Activated CD4-positive, alpha-beta T cell treated with anti-CD3 and anti-CD28 coated beads, Interleukin-2, amount 10 ng/mL, durations not matched to agents 7 days and 5 days (primary cell): ENCODE measurements at places on chromosomes 1 and 21. TPM values are rescaled to one million over a fixed set of nuclear protein-coding genes. Genes with fewer than 3 reads are reported as not detected.
A peak's percentile ranks its signal among the peaks of the same experiment; 100 is the strongest.

TAS1R1 gene
- not detected for total RNA-seq

AADACL3 gene
- total RNA-seq, result not detected

ZC3H12A gene
- total RNA-seq, result 21.9 TPM

SELE gene
- total RNA-seq, result not detected

- H3K4me1 ChIP-seq, result no peaks in the 10 kb centered on the region
- no peak overlapping the region for H3K27ac ChIP-seq
- no peak for DNase-seq
- H3K4me3 ChIP-seq, result no peak overlapping the region
Measured at GRCh38 chr1:39647247-39647646, 7.8 kb upstream of the HEYL start.

DNA sequence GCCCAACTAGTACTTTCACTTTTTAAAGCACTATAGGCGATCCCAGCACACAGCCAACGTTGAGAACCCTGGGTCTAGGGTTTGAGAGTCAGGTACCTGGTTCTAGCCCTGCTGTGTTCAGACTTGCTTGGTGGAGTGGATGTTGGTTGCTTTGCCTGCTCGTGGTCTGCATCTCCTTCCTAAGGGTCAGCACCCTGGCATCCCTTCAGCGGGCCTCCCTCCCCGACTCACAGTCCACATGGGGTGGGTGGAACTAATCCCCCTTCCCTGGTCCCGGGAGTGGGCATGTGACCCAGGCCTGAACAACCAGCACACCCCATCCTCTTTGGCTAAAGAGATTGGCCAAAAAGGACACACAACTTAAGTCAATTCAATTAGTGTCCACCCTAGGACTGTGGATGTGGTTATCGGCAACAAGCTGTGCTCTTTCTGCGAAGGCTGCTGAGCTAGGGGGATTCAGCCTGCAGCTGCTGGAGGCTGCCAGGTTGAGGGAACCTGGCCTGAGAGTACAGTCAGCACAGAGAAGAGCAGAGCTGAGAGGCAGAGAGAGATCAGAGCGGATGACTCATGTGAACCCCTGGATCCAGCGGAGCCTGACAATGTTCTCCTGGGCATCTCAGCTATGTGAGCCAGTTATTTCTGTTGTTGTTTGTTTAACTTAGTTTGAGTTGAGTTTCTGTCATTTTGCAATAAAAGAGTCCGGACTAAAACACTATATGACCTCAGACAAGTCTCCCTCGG, 138.9 kb downstream of the ACTL8 start:
- no peak overlapping the region for H3K27ac ChIP-seq
- no peaks in the 10 kb centered on the region for H3K36me3 ChIP-seq
- H3K4me1 ChIP-seq, result no peaks in the 10 kb centered on the region
- H3K4me3 ChIP-seq, result no peak overlapping the region
- H3K27me3 ChIP-seq, result peaks cover 8% of the 10 kb centered on the region
- no peak for DNase-seq

- DNase-seq, result peak; percentile 66
- peak within 1 kb of the TSS; percentile 96 for H3K4me3 ChIP-seq
Measured at GRCh38 chr1:30757352-30758120, at the start of gene LAPTM5. Gene LAPTM5, minus strand, starts transcription at chr1:30757774. Its CDS starts 29 bp downstream, at chr1:30757745.

DNA sequence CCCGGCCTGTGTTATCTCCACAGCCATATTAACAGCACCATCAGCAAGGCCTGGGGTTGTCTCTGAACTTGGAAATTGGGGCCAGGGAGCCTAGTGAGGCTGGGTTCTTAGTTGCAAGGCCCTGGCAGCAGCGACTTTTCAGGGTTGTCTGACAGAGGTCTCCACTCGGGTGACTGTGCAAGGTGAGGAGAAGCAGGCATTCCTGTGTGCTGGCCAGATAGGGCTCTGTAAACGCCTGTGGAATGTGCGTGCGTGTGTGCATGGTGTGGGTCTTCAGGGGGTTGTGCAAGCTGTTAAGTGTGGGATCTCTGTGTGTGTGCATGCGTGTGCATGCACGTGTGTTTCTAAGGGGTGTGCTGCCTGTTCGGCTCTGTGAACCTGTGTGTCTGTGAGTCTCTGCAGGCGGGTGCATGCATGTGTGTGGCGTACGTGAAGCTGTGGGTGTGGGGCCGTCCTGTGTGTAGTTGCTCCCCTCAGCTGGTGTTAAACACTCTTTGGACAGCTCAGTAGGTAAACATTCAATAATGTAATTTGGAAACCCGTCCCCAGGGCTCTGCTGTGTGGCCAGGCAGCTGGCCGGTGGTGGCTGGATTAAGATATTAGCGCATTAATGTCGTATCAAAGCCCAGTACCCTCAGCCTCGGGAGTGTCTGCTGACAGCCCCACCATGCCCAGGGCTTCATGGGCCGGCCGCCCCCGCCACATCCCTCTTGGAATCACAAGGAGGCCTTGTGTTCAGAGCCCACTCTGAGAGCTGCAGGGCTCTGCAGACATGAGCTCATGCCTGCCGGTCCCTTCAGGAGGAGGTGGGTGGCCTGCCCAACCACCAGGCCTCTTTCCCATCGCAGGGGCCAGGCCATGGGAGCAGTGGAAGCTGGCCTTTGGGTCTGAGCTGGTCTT, 189.9 kb downstream of the FOXD2 start:
- no peaks in the 10 kb centered on the region for H3K4me1 ChIP-seq
- H3K27ac ChIP-seq, result no peak overlapping the region
- H3K4me3 ChIP-seq, result no peak overlapping the region
- no peak for DNase-seq
- no peaks in the 10 kb centered on the region for H3K36me3 ChIP-seq

- H3K36me3 ChIP-seq, result peaks cover 54% of the 10 kb centered on the region
- H3K4me1 ChIP-seq, result no peaks in the 10 kb centered on the region
- DNase-seq, result no peak
Measured at GRCh38 chr1:96808191-96808590, 86.6 kb downstream of the PTBP2 start.

DNA sequence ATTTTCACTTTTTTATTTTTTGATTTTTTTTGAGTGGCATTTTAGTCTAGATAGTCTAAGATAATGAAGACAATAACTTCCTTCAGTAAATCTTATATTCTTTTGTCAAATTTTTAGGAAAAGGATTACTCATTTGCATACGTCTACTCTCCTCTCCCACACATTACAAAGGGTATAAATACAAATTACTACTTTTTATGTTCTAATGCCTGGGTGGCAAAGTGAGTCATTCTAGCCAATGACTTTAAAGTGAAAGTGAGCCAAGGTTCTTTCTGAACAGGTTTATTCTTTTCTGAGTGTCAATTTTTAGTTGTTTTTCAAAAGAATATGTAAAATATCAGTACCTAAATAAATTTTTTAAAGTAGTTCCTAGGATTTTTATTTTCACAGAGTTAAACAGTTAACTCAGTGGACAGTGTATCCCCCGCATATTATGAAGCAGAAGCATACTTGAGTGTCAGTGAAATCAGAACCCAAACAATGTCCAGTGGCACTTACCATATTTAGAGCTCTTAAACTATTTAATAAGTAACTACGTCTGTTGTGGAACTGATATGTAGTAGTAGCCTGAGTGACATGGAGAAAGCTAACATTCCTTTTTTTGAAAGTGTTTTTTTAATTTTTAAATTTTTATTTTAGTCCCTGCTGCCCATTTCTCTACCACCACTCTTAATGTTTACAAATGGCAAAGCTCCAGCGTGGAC, 141.7 kb downstream of the PHTF1 start:
- no peak overlapping the region for H3K27ac ChIP-seq
- no peak for DNase-seq
- H3K4me1 ChIP-seq, result no peaks in the 10 kb centered on the region
- peaks cover 4% of the 10 kb centered on the region for H3K36me3 ChIP-seq
- H3K4me3 ChIP-seq, result no peak overlapping the region

- H3K27me3 ChIP-seq, result peaks cover 70% of the 10 kb centered on the region
- no peak for DNase-seq
- H3K4me1 ChIP-seq, result no peaks in the 10 kb centered on the region
- H3K36me3 ChIP-seq, result no peaks in the 10 kb centered on the region
Measured at GRCh38 chr1:16882986-16883385, 12.8 kb upstream of the RNU1-2 start.

GRCh38 chr1:101745551-101746270, 251.0 kb downstream of the OLFM3 start:
- DNase-seq, result no peak
- no peak overlapping the region for H3K27ac ChIP-seq
- no peaks in the 10 kb centered on the region for H3K4me1 ChIP-seq
- no peaks in the 10 kb centered on the region for H3K36me3 ChIP-seq
- H3K4me3 ChIP-seq, result no peak overlapping the region

DNA sequence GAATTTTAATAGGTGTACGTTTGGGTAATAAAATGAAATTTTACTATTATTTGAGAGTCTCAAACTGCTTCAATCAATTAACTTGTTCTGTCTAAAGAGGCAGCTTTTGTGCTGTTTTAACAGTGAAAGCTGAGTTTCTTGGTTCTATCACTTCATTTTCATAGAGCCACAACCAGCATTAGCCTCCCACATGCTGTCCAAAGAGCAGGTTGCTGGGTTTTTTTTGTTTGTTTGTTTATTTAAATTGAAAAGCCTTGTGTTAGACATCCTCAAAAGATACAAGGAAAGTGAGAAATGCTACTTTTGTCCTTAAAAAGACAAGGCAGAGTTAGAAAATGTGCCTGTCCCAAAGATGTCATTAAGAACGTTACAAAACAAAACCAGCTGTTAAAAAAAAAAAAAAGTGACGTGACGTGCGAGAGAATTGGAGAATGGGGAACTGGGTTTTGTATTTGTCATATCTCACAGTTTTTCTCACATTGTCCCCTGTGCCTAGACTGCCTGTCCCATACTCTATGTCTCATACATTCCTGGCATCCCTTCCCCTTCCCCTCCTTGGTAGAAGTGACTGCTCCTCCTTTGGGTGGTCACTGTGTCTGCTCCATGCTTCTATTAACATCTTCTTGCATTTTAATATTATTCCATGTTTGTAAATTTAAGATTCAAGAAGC, 63.1 kb upstream of the CD34 start:
- H3K4me3 ChIP-seq, result no peak overlapping the region
- H3K36me3 ChIP-seq, result no peaks in the 10 kb centered on the region
- no peak for DNase-seq

DNA sequence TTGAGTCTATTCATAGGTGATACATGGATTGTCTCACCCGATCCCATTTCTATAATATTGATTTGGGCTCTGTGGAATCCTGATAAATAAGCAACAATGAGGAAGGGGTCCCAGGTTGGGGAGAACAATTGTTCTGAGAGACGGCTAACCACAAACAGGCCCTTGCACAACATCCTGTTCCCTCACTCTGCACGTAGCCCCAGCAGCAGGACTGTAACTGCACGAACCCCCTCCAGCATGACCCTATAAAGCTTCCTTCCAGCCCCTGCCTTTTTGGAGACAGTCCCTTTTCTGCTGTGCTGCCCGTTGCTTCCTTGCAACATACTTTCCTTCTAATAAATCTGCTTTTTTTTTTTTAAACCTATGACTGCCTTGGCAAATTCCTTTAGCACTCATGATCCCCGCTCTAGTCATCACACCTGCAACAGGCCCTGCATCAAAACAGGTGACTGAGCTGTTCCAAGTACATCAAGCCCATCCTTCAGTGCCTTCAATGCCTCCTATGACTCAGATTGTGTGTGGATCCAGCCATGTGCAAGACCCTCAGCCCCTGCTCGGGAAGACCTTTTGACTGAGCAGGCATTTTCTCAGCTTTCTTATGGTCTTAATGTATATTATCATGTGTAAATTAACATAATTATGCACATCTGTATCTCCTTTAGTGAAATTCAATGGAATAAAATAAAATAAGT, 63.7 kb upstream of the B3GALNT2 start:
- peak overlapping the region; percentile 84 for H3K27ac ChIP-seq
- DNase-seq, result peak; percentile 42
- H3K27me3 ChIP-seq, result peaks cover 3% of the 10 kb centered on the region
- H3K4me3 ChIP-seq, result no peak overlapping the region

DNA sequence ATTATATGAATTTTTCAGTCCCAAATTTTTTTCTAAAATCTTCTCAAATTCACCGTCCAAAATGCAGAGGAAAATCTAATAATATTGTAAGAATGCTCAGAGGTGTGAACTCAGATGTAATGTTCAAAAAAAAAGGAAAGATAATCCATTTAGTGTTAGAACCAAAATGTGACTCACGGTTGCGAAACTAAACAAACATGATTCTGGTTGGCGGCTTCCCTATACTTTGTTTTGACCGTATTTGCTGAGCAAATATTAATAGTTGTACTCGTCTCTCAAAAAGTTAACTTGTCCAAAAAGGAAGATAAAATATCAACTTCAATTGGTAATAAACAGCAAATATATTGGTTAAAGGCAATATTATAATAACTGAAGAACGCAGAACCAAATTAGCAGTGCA, 34.4 kb downstream of the ZSWIM5 start:
- H3K27ac ChIP-seq, result no peak overlapping the region
- H3K4me1 ChIP-seq, result no peaks in the 10 kb centered on the region
- no peak for DNase-seq
- H3K4me3 ChIP-seq, result no peak overlapping the region
- H3K27me3 ChIP-seq, result no peaks in the 10 kb centered on the region

GRCh38 chr1:161070761-161071160, 1.1 kb upstream of the ARHGAP30 start:
- peak overlapping the region; percentile 99 for H3K27ac ChIP-seq
- peaks cover 55% of the 10 kb centered on the region for H3K4me1 ChIP-seq
- no peaks in the 10 kb centered on the region for H3K27me3 ChIP-seq
- DNase-seq, result no peak
- peaks cover 32% of the 10 kb centered on the region for H3K36me3 ChIP-seq
- H3K4me3 ChIP-seq, result no peak overlapping the region

DNA sequence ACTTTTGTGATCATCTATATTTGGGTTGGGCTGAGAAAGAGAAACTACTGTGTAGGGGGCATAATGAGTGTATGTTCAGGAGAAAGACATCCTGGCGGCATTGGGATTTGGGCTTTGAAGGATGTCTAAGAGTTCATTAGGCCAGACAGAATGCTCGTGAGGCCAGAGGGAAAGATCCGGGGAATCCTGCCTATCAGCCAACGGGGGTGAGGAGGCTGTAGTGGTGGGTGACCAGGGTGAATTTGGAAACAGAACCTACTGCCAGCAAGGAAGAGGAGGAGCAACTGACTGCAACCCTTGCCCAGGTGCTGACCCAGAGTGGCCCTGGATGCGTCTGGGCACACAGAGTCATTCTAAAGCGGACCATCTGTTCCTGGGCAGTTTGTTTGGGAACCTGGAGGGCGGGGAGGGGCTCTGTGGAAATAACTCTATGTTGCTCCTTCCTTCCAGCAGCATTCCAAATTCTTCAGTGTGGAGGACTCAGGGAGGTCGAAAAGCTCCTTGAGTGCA, 56.9 kb upstream of the ECE1 start:
- no peak overlapping the region for H3K27ac ChIP-seq
- H3K27me3 ChIP-seq, result peaks cover 2% of the 10 kb centered on the region
- H3K4me3 ChIP-seq, result no peak overlapping the region
- H3K4me1 ChIP-seq, result peaks cover 19% of the 10 kb centered on the region
- no peak for DNase-seq
- peaks cover 8% of the 10 kb centered on the region for H3K36me3 ChIP-seq

- no peak for DNase-seq
- peak overlapping the region; percentile 95 for H3K4me3 ChIP-seq
- peaks cover 25% of the 10 kb centered on the region for H3K4me1 ChIP-seq
- peak overlapping the region; percentile 97 for H3K27ac ChIP-seq
- peaks cover 8% of the 10 kb centered on the region for H3K27me3 ChIP-seq
Measured at GRCh38 chr1:248906753-248907661, 972 bp downstream of the PGBD2 start.

DNA sequence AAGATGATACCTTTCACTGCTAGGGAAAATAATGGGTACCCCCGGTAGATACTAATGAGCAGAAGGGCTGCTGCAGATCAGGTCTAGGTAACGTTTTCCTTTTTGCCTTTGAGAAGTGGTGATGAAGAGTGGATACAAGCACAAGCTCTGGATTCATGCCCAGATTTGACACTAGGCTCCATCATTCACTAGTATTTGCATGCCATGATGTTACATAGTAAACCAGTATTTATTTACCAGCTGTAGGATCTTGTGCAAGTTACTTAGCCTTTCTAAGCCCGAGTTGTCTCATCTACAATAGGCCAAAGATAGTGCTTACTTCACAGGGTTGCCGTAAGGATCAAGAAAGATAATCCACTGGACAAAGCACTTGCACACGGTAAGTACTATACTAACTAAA, 14.2 kb downstream of the PTPN14 start:
- no peaks in the 10 kb centered on the region for H3K4me1 ChIP-seq
- no peak overlapping the region for H3K4me3 ChIP-seq
- H3K27me3 ChIP-seq, result no peaks in the 10 kb centered on the region
